ENCODE measurements at places on chromosomes 7 and 10.
A peak's percentile ranks its signal among the peaks of the same experiment; 100 is the strongest.

- DNase-seq = no peak
Observed at GRCh38 chr7:112101201-112101846, 104.9 kb downstream of the DOCK4 start.

DNA sequence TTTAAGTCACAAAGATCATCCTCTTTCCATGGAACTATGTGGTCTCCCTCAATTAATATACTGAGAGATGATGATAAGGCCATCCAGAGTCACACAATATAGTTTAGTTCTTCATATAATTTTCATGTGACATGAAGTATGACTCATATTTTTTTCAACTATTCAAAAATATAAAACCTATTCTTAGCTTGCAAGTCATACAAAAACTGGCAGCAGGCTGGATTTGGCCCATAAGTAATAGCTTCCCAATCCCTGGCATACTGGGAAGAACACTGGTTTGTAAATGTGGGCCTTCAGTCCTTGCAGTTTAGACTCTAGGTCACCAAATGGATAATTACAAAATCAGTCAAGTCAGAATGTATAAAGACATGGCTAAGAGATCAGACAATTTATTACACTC is 356.6 kb downstream of the PPP1R3A start:
- no peak for DNase-seq

GRCh38 chr10:32953277-32953927 is 4.6 kb downstream of the ITGB1 start:
- DNase-seq = no peak

GRCh38 chr10:70324339-70324861 is 40.6 kb upstream of the NPFFR1 start:
- DNase-seq = no peak

GRCh38 chr10:69901628-69902505 is 100.2 kb downstream of the COL13A1 start:
- peak; percentile 59 for DNase-seq

GRCh38 chr7:38274927-38275620 is 1.6 kb upstream of the TARP start:
- DNase-seq = no peak

Measured in ACHN (cell line).